ENCODE measurements at places on chromosomes 11 and 22.

DNA sequence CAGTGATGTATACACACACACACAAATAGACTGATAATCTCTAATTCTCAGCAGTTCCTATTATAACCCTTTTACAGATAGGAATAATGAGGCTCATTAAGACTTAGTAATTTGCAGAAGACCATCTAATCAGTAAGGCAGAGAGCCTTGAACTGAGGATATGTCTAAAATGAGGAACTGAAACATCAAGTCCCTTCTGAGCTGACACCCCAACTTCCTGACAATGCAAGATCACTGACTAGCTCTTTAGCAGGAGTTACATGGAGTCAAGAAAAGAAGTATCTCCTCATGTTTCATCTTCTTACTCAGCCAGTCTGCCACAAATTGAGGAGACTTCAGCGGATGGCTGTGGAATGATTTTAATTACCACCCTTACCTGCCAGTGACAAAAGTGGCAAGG lies 193.0 kb downstream of the MSANTD4 start:
- DNase-seq = no peak

DNA sequence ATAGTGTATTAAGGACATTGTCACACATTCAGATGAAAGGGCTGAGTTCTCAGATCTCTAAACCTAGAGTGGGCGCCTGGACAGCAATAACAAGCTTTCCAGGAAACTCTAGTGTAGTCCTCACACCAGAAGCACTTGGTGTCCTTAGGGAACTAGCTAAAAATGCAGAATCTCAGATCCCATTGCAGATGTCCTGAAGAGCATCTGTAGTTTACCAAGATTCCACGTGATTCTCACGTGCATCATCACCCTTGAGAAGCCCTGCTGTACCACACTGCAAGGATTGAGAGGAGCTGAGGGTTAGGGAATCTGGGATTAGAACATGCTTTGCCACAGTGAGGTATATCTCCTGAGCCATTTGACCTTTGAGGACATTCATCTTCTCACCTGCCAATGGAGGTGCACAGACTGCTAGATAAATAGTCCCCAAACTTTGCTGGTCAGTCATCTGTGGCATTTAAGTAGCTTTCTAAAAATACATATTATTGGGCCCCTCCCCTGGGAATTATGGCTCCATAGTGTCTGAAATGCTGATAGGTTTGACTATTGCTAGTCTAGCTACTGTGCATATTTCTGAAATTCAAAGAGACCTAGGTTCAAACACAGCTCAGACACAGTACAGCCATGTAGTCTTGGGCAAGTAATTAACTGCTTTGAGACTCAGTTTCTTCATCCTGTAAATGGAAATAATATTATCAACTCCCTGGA lies 1068.9 kb downstream of the OPCML start:
- DNase-seq = no peak

DNA sequence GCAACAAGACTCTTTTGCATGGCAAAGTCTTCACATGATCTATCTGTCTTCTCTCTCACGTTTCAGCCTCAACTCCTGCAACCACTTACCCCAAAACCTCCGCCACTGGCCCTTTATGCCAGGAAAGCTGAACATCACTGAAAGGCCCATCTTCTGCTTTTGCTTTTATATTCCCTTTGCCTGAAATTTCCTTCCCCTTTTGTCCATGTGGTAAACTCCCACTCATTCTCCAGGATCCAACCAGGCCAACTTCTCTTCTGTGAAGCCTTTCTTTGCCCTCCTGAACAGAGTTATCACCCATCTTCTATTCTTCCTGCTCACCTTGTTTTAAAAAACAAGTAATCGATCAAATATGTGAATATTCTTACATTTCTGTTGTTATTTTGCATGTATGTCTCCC lies 117.8 kb downstream of the WNT11 start:
- DNase-seq = no peak

DNA sequence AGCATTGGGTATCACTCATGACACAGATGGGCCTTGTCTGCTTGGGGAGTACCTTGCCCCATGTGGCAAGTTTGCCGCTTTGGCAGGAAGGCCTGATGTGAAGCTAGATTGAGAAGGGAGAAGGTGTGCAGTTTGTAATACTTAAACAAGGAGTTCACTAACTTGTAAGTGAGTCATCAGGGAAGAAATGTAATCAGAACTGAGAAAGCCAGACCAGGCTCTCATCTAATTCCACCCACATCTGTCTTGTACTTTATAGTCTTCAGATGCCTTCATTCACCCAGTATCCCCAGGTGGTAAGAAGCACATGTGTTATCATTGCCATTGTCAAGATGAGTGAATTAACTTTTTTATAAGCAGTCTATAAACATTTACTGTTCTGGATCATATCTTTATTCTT lies 116.0 kb upstream of the DDI1 start:
- no peak for DNase-seq

- DNase-seq = no peak
Measured at GRCh38 chr11:4881860-4882500, at the start of gene OR51T1. TSS of gene OR51T1 (plus strand) at chr11:4881900. CDS start at chr11:4881900, 0 bp downstream.

DNA sequence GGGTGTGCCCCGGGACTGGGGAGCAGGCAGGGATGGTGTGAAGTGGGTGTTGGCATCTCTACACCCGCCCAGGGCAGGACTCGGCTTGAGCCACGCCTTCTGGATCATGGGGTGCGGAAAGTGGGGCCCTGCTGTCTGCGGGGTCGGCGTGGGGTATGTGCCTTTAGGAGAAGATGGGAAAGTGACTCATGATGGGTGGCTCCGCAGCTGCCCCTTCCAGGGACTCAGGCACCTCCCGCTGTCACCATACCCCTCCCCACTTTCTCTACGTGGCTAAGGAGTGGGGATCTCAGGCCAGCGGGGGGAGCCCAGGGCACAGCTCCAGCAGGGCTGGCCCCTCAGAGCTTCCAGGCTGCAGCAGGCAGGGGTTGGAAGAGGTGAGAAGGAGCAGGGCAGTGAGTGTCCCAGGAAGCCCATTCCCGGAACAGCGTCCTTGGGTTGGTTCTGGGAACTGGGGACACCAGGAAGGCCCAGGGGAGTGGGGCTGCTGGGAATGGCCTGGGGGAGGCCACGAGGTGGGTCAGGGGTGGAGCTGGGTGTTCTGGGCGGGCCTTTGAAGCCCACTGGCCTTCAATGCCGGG lies 102.9 kb upstream of the FGF3 start:
- no peak for DNase-seq

DNA sequence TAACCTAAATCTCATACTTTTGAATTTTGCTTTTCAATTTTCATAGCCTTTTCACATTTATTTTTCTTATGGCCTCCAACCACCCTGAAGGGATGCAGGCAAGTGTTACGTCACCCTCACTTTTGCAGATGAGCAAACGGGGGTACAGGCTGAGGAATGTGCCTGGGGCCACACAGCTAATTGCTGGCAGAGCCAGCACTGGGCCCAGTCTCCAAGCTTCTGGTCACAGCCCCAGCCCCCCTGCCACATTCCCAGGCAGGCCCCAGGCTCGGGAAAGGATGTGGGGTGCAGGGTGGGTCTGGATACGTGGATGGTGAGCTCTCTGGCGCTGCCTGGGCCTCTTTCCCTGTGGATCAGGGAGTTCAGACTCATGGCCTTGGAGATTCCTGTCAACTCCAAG lies 138.6 kb downstream of the PKNOX2 start:
- DNase-seq = no peak

DNA sequence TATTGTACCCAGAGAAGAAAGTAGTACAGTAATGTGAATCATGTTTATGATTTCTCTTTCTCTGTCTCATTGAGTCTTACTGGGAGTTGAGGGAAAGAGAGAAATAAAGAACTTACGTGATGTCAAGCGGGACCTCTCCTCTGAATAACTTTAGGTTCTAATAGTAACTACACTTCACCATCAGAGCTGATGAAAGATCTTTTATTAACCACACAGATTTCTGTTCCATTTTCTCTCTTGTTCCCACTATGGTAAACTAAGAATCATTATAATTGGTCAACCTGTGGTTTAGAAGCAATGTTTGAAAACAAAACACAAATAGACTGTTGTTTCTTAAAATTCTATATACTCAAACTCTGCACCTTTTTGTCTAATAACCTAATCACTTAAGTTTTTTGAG lies 142.3 kb downstream of the ELP4 start:
- no peak for DNase-seq

GRCh38 chr11:93895106-93895862 lies 44.9 kb upstream of the VSTM5 start:
- no peak for DNase-seq

- DNase-seq = no peak
Measured at GRCh38 chr11:78838417-78838816, 263.8 kb upstream of the NARS2 start.

GRCh38 chr11:72625691-72626413 lies 48.4 kb downstream of the PDE2A start:
- no peak for DNase-seq

GRCh38 chr11:119793335-119793984 lies 64.5 kb upstream of the NECTIN1 start:
- DNase-seq = no peak

DNA sequence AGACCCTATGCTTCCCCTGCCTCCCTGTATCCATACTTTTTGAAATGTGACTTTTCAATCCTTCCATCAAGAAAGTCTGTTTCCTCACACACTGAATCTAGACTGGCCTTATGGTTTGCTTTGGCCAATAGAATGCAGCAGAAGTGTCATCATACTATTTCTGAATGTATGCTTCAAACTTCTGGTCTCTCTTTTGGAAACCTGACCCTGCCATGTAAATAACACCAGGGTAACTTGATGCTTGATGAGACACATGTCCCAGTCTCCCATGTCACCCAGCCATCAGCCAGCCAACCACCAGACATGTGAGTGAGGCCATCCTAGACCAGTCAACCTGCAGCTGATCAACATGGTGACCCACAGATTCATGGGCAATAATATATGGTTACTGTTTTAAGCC lies 29.7 kb upstream of the CAVIN3 start:
- DNase-seq = no peak

DNA sequence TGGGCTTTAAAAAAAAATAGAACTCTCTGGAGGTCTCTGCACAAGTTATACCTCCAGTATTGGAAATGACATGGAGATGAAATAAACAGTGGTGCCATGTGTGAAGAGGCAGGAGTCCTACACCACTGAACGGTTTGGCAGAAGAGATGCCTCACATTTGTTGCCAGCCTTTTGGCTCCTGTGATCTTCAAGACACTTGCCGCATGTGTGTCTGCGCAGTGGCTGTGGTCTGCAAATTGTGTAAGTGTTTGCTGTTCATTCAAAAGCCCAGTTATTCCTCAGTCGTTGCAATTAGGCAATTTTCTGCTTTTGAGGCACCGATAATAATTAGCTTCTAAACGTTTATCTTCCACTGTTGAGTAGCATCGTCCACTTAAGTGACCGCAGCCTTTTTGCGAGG lies 319.1 kb downstream of the BRD1 start:
- no peak for DNase-seq

- no peak for DNase-seq
Measured at GRCh38 chr22:44691796-44692661, 10.0 kb upstream of the PRR5 start.

GRCh38 chr11:64856382-64857227 lies 12.2 kb upstream of the CDC42BPG start:
- DNase-seq = no peak

- no peak for DNase-seq
Measured at GRCh38 chr11:36162883-36163434, 126.3 kb downstream of the COMMD9 start.

- DNase-seq = no peak
Measured at GRCh38 chr11:56910046-56910773, 78.5 kb upstream of the OR5AK2 start.

DNA sequence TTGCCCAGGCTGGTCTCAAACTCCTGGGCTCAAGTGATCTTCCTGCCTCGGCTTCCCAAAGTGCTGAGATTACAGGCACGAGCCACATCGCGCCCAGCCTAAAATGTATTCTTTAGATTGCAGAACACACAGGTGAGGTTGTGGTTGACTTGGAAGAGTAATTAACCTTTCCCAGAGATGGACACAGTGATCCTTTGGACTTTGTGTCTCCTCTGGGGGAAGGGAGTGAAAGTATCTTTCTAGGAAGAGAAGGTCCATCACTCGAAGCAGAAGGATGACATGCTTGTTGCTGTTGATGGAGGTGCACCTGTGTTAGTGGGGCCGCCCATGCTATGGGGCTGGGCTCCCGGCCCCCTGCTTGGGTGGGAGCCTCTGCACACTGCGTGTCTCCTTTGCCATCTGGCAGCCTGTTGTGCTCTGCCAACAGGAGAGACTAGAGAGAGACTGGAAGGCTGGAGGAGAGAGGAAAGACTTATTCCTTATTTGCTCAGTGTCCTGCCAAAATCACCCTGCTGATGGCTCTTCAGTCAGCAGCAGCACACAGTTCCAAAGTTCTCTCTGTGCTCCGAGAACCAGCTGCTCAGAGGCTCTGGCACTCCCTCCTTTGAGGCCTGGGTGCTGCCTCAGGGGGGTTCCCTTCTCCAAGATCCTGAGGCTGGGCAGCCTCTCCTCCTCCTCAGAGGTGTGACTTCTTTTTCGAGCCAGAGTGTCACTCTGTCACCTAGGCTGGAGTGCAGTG lies 33.1 kb upstream of the CYB5R3 start:
- DNase-seq = no peak

GRCh38 chr11:48307760-48308386 lies 1.9 kb downstream of the OR4S1 start:
- DNase-seq = peak; percentile 48

DNA sequence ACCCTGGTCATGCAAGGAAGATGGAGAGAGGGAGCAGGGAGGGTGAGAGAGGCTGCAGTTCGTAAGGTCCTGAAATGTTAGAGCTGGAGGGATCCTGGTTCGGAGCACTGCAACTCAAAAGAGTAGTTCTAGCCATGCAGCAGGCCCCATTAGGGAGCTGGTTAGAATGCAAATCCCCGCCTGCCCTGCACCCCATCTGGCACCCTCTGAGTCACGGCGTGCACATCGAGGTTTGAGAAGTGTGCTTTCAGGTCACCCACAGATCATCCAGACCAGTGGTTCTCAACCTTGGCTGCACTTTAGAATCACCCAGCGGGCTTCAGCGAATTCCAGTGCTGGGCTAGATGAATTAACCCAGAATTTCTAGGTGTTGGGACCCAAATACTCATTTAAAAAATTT lies 48.2 kb downstream of the ST3GAL4 start:
- DNase-seq = no peak
